Stimulated activated CD8-positive, alpha-beta memory T cell treated with anti-CD3 and anti-CD28 coated beads, Interleukin-2, amount 100 ng/mL, for 1 hour (primary cell): ENCODE measurements at places on chromosomes 13 and 19.

DNA sequence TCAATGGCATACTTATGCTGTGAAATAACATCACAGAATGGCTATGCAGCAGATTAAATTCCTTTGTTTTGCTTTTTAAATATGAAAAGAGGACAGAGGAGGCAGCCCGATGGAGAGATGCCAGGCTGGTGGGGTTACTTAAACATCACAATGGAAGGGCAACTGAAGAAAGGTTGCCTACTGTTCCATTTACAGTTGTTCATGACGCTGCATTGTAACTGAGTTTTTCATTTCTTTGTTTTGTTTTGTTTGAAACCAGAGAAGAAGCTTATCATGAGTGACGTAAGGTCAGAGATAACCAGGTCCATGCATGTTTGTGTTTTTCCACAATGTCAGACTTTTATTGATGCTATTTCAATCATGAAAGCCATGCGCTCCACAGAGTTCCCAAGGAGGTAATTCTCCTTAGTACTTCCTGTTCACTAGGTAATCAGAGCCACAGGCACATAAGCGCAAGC lies 273.8 kb downstream of the LHFPL6 start:
- no peak for DNase-seq

DNA sequence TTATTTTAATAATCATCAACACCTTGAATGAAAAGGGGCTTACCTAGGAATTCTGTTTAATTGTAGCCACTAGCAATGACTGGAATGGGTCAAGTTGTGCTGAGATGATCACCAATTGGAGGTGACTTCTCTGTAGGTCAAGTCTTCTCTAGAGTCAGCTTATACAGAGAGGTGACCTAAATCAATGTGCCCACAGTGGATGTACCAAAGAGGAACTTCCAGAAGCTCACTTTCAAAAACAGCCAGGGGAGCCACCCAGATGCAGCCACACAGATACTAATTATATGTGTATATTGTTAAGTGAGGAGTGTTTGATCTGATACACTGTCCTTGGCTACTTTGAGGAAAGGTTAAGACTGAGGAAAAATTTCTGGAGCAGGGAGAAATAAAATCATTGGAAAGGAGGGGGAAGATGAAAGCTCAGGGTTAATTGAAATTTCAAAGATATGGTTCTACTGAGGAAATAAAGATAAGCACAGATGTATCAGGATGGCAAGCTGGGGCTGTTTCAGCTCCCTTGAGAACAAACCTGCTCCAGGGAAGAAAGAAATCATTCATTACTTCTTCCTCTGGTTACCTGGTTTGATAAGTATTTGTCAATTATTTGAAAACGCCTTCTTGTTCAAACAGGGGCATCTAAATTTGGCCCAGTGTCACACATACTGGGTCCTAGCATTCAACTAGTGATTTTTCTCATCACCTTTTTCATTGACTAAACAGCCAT lies 5.1 kb downstream of the GPR183 start:
- no peak for DNase-seq

- no peak for DNase-seq
These were observed 11.3 kb downstream of the PLEKHF1 start for GRCh38 chr19:29676586-29676985.

GRCh38 chr19:28726533-28727479 lies 486.1 kb downstream of the UQCRFS1 start:
- no peak for DNase-seq

DNA sequence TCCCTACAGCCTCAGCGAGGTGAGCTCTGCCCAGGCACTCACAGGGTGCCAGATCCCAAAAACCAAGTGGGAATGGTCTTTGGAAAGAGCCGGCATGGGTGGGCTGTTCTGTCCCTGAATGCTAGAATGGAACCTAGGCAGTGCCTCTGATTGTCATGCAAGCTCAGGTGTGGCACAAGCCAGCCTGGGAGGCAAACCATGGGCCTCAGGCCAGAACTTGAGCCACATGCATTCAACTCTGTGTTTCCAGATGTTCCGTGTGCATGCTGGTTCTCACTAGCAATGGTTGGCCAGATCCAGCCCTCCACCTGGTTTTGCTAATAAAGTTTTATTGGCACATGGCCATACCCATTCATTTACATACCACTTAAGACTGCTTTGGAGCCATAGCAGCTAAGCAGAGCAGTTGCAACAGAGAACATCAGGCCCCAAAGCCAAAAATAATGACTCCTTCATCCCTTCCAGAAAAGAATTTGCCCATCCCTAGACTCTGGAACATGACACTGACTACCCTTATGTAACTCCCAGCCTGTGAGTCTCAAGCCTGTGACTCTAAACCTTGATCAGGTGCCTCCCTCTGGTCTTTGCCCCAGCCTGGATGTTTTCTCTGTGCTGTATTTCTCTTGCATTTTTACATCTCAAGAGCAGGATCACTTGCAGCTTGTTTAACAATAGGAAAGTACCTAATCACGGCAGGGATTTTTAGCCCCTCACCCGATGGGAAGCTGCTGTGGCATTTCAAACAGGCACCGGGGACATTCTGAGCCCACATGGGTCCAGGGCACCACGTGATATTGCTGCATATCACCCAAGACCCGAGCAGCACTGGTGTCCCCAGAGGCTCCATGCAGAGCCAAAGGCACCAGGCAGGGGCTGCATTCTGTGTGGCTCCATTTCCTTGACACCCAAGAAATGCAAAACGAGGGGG lies 55.4 kb upstream of the USE1 start:
- no peak for DNase-seq

DNA sequence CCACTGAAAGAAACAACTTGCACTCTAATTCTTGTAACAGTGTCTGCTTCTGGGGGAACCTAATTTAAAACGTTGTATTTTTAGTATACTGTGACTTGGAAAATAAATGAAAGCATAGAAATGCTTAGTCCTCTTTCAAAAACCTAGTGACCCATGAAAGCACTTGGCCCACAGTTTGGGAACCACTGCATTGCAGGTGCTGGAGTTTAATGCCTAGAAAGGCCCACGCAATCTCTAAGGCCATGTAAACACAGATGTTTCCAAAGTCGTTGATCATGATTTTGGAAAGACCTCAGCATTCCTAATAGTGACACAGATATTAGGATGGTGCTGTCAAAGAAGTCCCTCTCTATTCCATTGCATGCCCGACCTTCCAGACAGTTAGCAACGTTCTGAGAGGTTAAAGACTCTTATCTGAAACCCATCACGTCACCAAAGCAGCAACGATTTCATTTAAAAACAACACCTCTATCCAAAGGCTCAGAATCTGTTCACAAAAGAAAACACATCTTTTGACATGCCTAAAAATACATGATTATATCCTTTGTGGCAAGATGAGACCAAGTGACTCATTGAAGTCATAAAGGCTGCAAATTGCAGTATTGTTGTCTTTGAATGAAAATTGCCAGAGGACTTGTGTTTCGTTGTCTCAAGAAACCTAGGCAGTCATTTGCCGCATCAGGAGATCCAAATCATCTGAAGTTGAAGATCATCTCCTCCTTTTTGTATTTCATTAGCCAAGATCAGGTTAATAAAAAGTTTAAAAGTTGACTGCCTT lies 328.0 kb upstream of the ZNF507 start:
- DNase-seq, result no peak

- no peak for DNase-seq
These were observed 1.1 kb downstream of the MAB21L1 start for GRCh38 chr13:35475212-35475959.

DNA sequence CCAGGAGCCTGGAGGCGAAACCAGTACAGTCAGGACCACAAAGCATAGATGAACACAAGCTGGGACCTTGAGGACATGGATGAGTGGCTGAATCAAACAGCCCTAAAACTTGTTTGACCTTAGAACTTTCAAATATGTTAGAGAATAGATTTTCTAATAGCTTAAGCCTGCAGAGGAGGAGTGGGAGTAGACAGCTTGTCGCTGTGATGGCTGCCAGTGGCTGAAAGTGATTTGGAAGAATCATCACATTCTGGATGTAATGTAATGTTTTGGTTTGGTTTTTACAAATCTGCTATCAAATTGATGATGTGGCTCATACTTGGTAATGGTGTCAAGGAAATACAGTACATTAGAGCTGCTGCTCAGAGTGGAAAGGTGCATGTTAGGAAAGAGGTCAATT lies 12.0 kb downstream of the IGFL3 start:
- no peak for DNase-seq

DNA sequence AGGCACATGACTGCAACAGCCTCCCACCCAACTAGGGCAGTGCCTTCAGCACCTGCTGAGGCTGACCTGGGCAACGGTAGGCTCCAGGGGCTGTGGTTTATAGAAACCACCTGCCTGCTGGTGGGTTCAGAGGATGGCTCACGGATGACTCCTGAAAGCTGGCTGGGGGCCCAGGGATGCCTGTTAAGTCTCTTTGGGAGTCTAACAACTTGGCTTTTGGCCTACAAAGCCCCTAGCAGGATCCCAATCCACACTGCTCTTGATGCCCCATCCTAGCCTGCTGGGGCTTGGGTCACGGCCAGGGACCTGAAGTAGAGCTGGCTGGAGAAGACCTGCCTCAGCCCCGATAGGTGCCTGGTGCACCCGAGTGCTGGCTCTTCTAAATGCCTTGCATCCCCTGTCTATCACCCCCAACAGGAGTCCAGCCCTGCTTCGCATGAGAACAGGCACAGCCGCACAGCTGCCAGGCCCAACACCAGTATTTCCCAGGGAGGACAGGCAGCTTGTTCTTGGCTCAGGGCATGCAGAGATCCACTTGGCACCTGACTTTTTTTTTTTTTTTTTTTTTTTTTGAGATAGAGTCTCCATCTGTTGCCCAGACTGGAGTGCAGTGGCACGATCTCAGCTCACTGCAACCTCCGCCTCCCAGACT lies 9.1 kb upstream of the EPHX3 start:
- no peak for DNase-seq

- no peak for DNase-seq
These were observed 67.5 kb downstream of the COL4A1 start for GRCh38 chr13:110239280-110240125.

GRCh38 chr13:76326343-76326742 lies 559.9 kb downstream of the KCTD12 start:
- DNase-seq, result no peak

DNA sequence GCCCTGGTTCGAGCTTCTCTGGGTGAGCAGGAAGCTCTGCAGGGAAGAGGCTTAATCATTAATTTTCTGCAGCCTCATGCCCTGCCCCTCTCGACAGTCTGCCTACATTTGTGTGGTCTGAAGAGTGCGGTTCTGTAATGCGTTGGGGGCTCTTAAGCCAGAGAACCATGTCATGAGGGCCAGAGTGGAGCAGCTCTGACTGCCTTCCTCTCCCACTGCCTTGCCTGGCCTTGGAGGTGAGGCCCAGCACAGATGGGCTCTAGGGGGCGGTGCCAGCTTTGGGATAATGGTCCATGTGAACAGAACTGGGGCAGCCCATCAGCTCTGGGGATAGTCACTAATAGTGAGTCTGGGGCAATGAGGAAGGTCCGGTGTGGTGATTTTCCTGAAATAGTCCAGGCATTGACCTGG lies 5.7 kb downstream of the FGF9 start:
- no peak for DNase-seq

DNA sequence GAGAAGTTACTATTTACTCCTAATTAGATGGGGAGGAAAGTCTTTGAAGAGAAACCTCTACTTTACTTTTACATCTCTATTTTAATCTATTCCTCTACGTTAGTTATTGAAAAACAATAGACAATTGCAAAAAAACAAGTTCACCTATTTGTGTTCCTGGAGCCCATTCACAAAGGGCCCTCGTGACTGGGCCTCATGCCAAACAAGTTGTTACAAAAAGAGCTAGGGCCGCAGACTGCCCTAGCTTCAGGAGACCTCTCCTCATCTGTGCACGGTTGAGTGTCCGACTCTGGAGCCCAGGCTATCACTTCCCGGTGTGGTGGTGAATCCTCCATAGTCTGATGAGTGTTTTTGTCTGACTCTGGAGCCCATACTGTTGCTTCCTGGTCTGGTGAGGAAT lies 190.9 kb downstream of the ZNF486 start:
- no peak for DNase-seq
